ENCODE measurements at places on chromosomes 6 and 20. TPM values are rescaled to one million over a fixed set of nuclear protein-coding genes. Genes with fewer than 3 reads are reported as not detected.
A peak's percentile ranks its signal among the peaks of the same experiment; 100 is the strongest.

Gene TREML2
- total RNA-seq, result 15.0 TPM

Gene ANKRD66
- not detected for total RNA-seq

GRCh38 chr6:167558246-167559177, 233.6 kb downstream of the TTLL2 start:
- no peak for DNase-seq

- DNase-seq, result no peak
Measured at GRCh38 chr6:17269840-17270239, 11.3 kb upstream of the RBM24 start.

GRCh38 chr20:4607287-4607713, 114.4 kb upstream of the PRND start:
- peak; percentile 65 for DNase-seq

DNA sequence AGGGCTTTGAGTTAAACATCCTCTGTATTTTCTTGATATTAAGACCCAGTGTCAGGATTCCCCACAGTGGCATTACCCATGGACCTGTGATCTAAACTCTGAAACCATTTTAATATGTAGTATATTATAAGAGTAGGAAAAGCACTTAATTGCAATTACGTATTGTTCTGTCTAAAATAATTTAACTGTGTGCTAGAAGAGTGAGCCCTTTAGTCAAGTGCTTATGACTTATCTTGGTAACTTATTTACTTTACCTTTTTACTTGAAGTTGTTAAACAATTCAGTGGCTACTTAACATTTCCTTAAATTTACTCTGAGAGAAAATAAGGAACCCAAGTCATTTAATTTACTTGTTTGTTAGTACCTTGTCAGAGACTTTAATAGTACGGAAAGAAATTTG, 173.6 kb downstream of the CDKAL1 start:
- DNase-seq, result no peak

Gene SMLR1
- total RNA-seq, result not detected

Gene ERVFRD-1
- total RNA-seq, result not detected

- DNase-seq, result no peak
Measured at GRCh38 chr20:58208944-58209343, 19.5 kb downstream of the ANKRD60 start.

GRCh38 chr20:49297605-49298530, 20.0 kb upstream of the ZNFX1 start:
- DNase-seq, result no peak

- no peak for DNase-seq
Measured at GRCh38 chr6:85561750-85562357, 31.8 kb downstream of the SNX14 start.

Gene STAU1
- total RNA-seq, result 83.3 TPM

GRCh38 chr6:2890976-2891767, 11.9 kb downstream of the SERPINB9 start:
- DNase-seq, result no peak

Gene ARFGEF3
- total RNA-seq, result 0.53 TPM

GRCh38 chr6:2658788-2659187, 91.9 kb downstream of the MYLK4 start:
- no peak for DNase-seq

Gene FAXC
- total RNA-seq, result not detected

GRCh38 chr6:30683183-30683979, 3.1 kb downstream of the PPP1R18 start:
- no peak for DNase-seq

GRCh38 chr20:62088258-62089127, 22.8 kb upstream of the TAF4 start:
- DNase-seq, result no peak

DNA sequence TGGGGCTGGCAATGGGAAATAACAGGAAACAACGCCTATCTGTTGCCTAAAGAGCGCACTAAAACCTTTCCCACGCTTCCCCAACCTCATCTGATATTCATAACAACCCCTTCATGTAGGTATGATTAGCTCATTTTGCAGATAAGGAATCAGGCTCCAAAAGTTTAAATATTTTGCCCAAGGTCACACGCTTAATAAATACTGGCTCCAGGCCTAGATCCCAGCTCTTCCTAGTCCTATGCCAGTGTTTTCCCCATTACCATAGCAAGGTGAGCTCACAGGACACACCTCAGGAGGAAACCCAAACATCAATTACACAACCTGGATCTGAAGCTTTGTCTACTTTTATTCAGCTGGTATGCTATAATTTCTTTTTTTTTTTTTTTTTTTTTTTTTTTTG, 19.6 kb downstream of the MBOAT1 start:
- no peak for DNase-seq

DNA sequence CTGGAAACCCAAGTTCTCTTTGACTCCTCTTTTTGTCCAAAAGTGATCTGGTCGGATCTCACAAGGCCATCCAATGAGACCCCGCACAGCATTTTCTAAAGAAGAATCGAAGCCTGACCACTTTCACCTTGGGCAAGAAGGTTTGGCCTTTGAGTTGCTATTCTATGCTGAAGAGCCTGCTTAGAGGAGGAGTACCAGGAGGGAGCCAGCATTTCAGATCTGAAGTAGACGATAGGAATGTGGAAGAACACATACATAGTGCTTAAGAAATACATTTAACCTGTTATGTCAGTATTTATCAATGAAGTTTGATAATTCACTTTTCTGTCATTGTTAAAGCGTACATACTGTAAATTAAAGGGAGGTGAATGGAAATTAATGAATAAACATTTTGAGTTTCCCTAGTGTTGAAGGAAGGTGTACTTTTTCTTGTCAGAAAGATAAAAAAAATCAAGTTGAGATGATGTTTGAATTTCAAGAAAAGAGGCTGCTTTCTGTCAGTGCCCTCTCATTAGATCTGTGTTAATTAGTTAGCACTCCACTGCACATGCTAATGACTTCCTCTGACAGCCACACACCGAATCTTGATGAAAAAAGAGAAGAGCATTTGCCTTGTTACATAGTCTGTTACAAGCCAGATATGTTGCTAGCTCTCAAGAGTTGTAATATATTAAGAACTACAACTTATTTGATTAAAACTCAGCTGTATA, 10.9 kb upstream of the TDRD6 start:
- no peak for DNase-seq

- DNase-seq, result peak; percentile 85
Measured at GRCh38 chr20:63009045-63009961, 2.5 kb upstream of the BHLHE23 start.

GRCh38 chr6:87617405-87617804, 27.5 kb downstream of the ORC3 start:
- DNase-seq, result no peak

Measured in activated T-cell treated with anti-CD3 and anti-CD28 coated beads, Interleukin-2, amount 50 U/mL, for 72 hours (primary cell).